ENCODE measurements at places on chromosomes 12 and 14.

- DNase-seq = no peak
Measured at GRCh38 chr14:94690486-94690885, 78.3 kb downstream of the SERPINA3 start.

GRCh38 chr12:48023386-48023785 lies 19.1 kb upstream of the COL2A1 start:
- no peak for DNase-seq

- no peak for DNase-seq
Measured at GRCh38 chr12:16359512-16360491, 12.4 kb downstream of the MGST1 start.

GRCh38 chr14:61751475-61751989 lies 10.7 kb upstream of the SNAPC1 start:
- DNase-seq = no peak

DNA sequence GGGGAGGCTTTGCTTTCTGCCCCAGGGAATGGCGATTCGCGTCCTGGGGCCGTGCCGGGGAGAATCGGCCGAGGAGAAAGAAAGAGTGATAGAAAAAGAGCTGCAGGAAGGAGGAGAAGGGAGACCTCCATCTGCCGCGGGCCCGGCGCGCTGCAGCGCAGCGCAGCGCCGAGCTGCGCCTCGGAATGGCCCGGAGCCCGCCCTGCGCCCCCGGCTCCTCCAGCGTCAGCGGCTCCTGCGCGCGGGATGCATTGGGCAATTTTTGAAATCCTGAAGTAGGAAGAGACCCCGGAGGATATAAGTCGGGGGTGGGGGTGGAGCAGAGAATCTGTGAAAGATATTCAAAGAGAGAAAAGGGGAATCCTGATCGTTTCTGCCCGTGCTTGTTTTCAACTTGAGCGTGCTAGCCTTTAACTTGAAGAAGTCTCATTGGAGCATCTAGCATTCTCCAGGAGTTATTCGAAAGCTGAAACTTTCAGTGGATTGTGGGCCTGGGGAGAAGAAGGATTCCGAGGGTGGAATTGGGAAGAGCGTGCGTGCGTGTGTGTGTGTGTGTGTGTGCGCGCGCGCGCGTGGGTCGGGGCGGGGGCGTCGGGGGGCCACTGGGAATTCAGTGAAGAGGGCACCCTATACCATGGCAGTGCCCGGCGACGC lies 441 bp downstream of the PDE3A start:
- no peak for DNase-seq

Measured in CD4-positive, alpha-beta T cell treated with Interleukin-15 for 4 hours (primary cell).